ENCODE measurements at places on chromosomes 3 and 15. TPM values are rescaled to one million over a fixed set of nuclear protein-coding genes. Genes with fewer than 3 reads are reported as not detected.

The THRB gene
- 2.1 TPM for total RNA-seq

The ANKRD34C gene
- total RNA-seq = not detected

The ACSBG1 gene
- 0.16 TPM for total RNA-seq

The MINDY4B gene
- not detected for total RNA-seq

The REC114 gene
- not detected for total RNA-seq

The PLA2G4E gene
- not detected for total RNA-seq

The RASGRP1 gene
- 0.40 TPM for total RNA-seq

The PIGZ gene
- 1.6 TPM for total RNA-seq

The GOLGA6L10 gene
- total RNA-seq = 0.50 TPM

The MAGEL2 gene
- total RNA-seq = not detected

The CASR gene
- total RNA-seq = not detected

The IDH3A gene
- total RNA-seq = 63.4 TPM

The RARRES1 gene
- 8.0 TPM for total RNA-seq

The MEX3B gene
- 4.0 TPM for total RNA-seq

The MESP1 gene
- total RNA-seq = 7.2 TPM

The CCDC39 gene
- not detected for total RNA-seq

The B2M gene
- 402 TPM for total RNA-seq

The NR2E3 gene
- 0.34 TPM for total RNA-seq

The CSPG4 gene
- total RNA-seq = 0.13 TPM

The CHRNA7 gene
- 4.4 TPM for total RNA-seq

The PIGBOS1 gene
- 22.3 TPM for total RNA-seq

The SLC12A1 gene
- total RNA-seq = not detected

The BTLA gene
- not detected for total RNA-seq

The RBP2 gene
- not detected for total RNA-seq

The CAV3 gene
- total RNA-seq = not detected

The SCG3 gene
- not detected for total RNA-seq

The UBAP1L gene
- total RNA-seq = 0.93 TPM

The RLBP1 gene
- not detected for total RNA-seq

The NOX5 gene
- total RNA-seq = 0.24 TPM

The CHRNA3 gene
- total RNA-seq = 0.33 TPM

The C3orf80 gene
- total RNA-seq = 0.92 TPM

The MRAS gene
- total RNA-seq = 8.2 TPM

The SLC9C1 gene
- total RNA-seq = not detected

The CISH gene
- 0.63 TPM for total RNA-seq
